ENCODE measurements at places on chromosomes 11 and 22.
A peak's percentile ranks its signal among the peaks of the same experiment; 100 is the strongest.

- no peak for DNase-seq
These were observed 7.6 kb upstream of the CCKBR start for GRCh38 chr11:6251990-6252473.

DNA sequence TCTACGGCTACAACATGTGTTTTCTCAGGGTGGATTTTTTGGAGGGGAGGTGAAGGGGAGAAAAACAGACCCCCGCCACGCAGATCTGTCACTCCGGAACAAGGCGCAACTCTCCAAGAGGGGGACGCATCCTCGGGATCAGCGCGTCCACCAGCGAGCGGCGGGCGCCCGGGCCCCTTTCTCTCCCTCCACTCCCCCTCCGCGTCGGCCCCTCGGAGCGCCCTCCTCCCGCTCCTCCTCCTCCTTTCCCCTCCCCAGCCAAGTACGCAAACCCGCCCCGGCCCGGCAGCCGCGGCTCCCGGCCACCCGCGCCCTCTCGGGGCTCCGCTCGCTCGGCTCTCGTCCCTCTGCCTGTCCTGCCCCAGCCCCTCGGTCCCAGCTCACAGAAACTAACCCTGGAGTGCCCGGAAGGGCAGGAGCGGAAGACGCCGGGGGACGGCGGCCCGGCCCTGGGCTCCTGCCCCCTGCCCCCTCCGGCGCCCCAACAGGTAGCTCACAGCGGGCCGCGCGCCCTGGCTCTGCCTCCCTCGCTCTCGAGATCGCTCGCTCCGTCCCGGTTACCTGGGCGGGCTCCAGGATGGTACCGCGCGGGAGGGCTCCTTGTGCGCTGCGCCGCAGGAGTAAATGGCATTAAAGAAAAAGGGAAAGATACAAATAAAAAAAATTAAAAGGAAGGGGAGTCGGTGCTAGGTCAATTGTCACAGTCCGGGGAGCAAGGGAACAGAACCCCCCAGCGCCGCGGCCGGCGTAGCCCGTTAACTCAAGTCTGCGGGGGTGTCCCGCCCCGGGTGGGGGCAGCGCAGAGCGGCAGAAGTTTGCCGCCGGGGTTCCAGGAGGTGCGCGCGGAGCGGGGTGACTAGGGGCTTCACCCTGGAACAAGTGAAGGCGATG is 131.4 kb upstream of the C11orf58 start:
- no peak for DNase-seq

DNA sequence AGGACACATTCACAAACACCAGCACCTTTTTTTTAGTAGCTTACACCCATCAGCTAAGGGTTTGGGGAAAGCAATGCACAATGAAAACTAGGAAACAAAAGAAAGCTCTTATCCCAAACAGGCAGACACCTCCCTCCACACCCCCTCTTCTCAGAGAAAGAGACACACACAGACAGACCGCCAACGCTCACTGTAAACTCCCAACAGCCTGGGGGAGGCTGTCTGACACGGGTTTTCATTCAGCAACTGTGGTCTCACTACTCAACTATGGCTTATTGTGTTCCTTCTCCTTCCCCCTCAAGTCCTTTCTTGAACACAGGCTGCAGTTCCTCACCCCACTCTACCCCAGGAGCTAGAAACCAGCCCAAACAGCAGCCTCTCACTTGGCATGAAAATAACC is 123.4 kb downstream of the C11orf58 start:
- no peak for DNase-seq

DNA sequence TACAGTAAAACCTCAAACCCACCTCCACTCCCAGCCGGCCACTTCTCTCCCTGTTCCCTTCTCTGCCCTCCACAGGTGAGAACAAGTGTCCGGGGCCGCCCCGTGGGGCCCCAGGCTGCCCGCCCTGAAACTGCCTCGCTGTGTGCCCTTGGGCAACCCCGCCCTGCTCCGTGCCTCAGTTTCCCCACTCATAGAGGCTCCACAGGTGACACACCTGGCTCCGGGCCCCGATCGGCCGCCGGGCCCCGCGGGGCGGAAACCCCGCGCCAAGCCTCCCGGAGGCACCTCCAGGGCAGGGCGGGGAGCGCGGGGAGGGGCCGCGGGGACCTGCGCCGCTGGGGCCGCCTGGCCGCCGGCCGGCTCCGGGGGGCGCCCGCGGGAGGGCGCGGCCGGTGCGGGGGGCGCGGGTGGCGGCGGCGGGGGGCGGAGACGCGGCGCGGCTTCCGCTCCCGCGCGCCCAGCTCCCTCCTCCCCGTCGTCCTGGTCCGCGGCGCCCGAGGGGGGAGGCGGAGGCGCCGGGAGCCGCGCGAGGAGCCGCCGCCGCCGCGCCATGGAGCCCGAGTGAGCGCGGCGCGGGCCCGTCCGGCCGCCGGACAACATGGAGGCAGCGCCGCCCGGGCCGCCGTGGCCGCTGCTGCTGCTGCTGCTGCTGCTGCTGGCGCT is at the start of gene LRP5:
Gene LRP5, plus strand, starts transcription at position 475 of the 663 bp plus-strand sequence. Its CDS starts 124 bp downstream, at position 599.
- peak; percentile 46 for DNase-seq

- peak; percentile 40 for DNase-seq
These were observed 7.7 kb upstream of the DLAT start for GRCh38 chr11:112017538-112017937.

GRCh38 chr11:72202571-72202970 is 10.6 kb downstream of the FOLR1 start:
- no peak for DNase-seq

DNA sequence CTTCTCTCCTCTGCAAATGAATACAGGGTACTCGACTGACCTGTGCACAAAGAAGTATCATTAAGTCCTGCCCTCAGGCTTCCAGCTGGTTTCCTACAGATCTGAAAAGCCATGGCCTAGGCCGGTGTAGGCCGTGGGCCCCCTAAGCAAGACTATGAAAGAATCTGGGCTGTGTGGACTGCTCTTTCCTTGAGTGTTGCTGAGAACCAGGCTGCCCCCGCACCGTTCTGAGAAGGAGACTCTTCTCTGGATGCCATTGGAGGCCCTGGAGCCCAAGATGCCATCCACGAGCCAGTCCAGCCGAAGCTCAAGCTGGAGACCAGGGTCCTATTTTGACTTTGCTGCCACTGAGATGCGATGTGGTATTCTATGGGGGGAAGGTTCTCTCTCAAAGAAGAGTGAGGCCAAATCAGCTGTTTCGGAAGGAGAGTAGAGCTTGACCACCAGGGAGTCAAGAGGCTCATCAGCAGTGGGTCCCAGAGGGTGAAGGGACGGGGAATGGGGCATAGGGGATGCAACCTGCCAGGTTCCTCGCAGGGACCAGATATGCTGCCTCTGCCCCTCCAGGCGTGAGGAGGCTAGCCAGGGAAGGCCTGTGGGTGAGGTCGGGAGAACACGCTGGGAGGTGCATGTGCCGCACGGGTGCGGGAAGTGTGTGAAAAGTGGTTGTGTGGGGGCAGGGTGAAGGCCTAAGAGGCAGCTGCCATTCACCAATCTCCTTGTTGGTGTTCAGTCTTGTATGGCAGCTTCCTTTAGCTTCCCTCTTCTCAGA is 96.4 kb upstream of the B3GAT1 start:
- no peak for DNase-seq

DNA sequence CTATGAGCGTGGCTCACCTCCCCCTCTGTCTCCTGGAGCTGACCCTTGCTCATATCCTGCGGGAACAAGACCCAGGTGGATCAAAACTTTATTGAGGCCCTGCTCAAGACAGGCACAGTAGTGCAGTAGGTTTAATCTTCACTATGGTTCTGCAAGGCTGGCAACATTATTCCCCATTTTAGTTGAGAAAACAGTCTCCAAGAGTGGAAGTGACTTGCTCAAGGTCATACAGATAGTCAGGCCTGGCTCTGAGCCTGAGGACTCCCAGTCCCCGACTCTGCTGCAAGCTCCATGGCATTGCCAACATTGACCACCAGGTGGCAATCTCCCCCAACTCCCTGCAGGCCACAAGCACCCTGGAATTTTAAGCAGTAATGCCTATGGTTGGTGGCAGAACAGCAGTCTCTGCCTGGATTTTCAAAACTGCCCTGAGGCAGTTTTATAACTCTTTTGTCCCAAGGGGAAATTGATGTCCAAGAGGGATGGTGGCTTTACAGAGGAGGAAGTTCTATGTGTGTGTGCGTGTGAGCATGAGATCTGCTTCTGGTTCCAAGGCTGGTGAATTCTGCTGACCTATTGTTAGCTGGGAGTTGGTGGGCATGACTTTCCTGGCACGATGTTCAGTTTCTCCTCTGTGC is 34.1 kb downstream of the NEU3 start:
- DNase-seq: peak; percentile 83

GRCh38 chr11:35146074-35146521 is 7.1 kb downstream of the CD44 start:
- peak; percentile 16 for DNase-seq

GRCh38 chr11:5288906-5289550 is 12.7 kb downstream of the OR51B4 start:
- DNase-seq: peak; percentile 76

GRCh38 chr22:37263966-37264887 is 18.1 kb upstream of the CYTH4 start:
- no peak for DNase-seq

DNA sequence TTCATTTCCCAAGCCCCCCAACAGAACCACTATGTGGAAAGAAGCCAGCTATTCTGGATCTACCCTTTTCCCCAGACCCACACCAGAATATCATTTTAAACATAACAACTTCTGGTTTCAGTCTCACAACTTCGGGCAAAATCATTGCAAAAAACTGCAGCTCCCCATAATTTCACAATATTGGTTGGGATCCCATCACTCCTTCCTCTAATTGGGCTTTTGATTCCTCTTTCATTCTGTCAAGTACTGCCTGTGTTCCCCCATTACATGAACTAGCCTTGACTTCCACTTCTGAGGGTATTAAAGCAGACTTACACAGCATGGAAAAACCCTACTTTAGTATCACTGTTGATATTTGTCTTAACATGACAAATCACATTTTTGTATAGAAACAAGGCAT is 4.1 kb upstream of the APOL3 start:
- DNase-seq: no peak

DNA sequence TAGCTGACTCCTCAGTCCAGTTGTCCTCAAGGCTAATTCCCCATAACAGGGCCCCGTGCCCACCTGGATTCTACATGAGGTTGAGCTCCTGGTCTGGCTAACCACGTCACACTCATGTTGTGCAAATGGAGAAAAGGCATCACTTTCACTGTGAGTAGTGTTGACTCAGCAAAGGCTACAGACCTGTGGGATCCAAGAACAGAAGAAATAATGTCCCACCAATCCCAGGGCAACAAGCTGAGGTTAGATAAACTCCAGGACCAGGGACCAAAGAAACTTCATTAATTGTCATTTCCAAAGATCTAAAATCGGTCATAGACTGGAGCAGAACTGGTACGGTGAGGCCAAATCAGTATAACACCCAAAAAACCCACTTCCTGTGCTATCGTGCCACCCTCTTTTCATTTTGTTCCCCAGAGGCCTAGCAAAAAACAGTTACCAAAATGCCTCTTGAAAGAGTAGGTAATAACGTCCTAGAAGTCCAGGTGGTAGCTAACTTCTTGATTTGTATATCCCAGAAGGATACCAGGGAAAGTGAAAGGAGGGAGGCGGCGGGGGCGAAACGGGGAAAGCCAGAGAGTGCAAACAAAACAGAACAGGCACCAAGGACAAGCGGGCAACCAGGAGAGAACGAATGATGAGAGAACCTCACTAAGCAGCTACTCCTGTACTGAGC is 1.4 kb downstream of the PCSK7 start:
- peak; percentile 30 for DNase-seq

- no peak for DNase-seq
These were observed 188.9 kb downstream of the BCR start for GRCh38 chr22:23369054-23369685.

DNA sequence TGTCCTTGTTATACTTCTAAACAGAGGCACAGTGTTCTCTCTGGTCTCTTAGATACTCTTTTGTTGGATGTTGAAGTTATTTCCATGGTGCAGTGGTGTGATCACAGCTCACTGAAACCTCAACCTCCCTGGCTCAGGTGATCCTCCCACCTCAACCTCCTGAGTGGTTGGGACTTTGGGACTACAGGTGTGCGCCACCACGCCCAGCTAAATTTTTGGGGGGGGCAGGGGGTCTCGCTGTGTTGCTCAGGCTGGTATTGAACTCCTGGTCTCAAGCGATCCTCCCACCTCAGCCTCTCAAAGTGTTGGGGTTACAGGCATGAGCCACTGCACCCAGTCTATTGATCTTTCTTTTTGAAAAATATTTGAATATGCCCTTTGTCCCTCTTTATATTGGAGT is 14.9 kb downstream of the ZNF74 start:
- no peak for DNase-seq

- no peak for DNase-seq
These were observed 50.2 kb downstream of the MCAM start for GRCh38 chr11:119266517-119267255.

DNA sequence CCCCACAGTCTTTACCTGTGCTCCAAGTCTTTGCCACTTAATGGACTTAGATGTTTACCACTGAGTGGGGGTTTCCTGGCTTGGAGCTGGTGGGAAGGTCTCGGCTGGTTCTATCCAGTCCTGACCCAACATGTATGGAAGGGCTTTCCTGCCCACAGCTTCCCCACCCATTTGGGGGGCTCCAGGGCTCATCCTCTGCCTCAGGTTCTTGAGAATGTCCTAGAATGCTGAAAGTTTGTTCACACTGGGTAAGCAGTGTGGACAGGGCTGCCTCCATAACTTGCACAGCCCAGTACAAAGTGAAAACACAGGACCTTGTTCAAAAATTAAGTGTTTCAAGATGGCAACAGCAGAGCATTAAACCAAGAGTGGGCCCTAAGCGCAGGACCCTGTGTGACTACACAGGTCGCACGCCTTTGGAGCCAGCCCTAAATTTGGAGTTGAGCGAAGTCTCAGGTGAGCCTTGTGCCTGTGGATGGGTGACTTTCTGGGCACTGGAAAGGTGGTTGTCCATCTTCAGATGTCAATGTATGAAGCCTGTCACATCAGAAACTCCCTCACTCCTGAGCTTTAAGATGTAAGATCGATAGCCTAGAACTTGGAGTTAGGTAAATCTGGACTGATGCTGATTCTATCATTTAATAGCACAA is 72.7 kb upstream of the NARS2 start:
- no peak for DNase-seq

GRCh38 chr22:40739721-40740120 is 60.4 kb downstream of the MCHR1 start:
- no peak for DNase-seq

DNA sequence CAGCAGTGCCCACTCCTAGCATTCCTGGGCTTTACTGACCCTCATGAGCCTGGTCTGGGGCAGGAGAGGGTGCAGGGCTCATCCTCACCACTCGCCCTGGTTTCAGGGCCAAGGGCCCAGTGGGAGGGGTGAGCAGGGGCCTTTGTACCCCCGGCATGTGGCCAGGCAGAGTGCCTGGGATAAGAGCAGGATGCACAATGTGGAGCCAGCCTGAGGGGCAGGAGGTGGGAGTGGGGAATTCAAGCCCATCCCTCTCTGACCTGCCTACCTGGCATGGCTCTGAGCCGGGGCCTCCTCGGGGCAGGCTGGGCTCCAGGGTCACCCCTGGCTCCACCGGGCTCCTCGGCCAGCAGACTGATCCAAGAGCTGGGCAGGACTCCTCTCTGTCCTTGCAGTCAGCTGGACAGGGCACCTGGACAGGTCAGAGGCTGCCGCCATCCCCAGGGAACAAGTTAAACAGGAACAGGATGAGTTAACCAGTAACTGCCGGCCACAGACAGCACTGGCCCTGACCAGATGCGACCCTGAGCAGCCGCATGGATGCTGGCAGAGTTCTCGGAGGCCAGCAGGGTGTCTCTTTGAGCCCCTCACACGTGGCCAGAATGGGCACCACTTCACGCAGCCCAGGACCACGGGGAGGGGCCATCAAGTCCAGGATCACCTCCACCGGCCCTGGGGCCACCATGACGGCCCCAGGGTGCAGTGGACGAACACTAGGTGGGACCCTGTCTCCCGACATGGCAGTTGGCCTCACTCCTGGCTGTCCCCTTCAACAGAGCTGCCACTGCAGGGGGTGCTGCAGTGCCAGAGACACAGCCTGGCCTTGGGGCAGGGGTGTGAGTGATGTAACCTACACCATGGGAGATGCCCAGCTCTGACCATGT is 5.0 kb downstream of the SIGIRR start:
- no peak for DNase-seq
